Stimulated activated CD8-positive, alpha-beta memory T cell treated with anti-CD3 and anti-CD28 coated beads, Interleukin-2, amount 100 ng/mL, for 1 hour (primary cell): ENCODE measurements at places on chromosomes 6 and 20.

DNA sequence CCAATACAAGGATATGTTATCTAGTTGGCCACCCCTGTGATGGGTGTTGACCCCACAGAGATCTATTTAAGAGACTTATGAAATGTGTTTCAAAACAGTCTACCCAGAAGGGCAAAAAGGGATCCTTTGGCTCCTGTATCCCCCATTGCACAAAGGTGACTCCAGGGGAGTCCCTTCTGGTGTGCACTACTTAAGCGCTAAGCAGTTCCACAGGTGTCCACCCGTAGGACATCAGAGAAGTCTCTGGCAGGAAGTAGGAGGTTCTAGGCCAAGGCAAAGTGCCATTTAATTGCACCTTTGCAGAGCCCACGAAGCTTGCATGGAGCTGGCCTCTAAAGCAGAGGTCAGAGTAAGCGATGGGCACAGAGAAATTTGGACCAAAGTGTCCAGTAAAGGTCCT lies 147.7 kb downstream of the MRPL14 start:
- no peak for DNase-seq

GRCh38 chr6:46090115-46091079 lies 39.4 kb upstream of the ENPP4 start:
- DNase-seq: peak; percentile 19

GRCh38 chr6:21141616-21142303 lies 451.8 kb upstream of the SOX4 start:
- no peak for DNase-seq

- DNase-seq: no peak
Measured at GRCh38 chr6:2197177-2197671, 48.2 kb downstream of the GMDS start.

- peak; percentile 26 for DNase-seq
Measured at GRCh38 chr6:2790588-2791449, 25.6 kb downstream of the WRNIP1 start.

GRCh38 chr6:43884652-43885022 lies 114.6 kb downstream of the VEGFA start:
- no peak for DNase-seq

- no peak for DNase-seq
Measured at GRCh38 chr6:84667252-84668213, 96.9 kb downstream of the TBX18 start.

- DNase-seq: no peak
Measured at GRCh38 chr6:156978948-156979347, 201.8 kb downstream of the ARID1B start.

GRCh38 chr6:150313781-150314180 lies 55.0 kb upstream of the IYD start:
- no peak for DNase-seq

- DNase-seq: no peak
Measured at GRCh38 chr20:56617489-56617888, 11.6 kb upstream of the TFAP2C start.

- no peak for DNase-seq
Measured at GRCh38 chr6:72042088-72042487, 155.7 kb downstream of the RIMS1 start.

DNA sequence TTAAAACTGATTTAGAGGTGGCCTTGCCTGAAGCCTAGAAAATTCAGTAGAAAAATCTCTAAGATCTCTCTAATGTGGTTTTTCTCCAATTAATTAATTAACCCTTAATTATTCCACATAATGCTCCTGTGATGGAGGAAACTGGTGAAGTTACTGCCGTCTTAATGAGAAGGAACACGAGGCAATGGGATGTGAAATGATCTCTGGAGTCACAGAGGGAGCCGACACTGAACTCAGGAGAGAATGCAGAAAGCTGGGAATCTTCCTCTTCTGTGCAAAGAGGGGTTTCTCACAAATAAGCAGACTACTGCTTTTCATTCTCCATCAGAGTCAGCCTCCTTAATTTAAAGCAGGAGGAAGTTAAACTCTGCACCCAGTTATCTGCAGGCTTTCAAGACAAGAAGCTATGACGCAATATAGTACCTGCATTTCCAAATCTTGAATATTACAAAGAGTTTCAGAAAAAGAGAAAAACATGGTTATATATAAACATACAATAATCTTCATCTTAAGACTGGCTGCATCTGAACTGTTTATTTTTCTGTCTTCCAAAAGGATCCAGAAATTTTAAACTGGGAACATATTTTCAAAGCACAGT lies 18.1 kb upstream of the SNRPB2 start:
- DNase-seq: no peak

DNA sequence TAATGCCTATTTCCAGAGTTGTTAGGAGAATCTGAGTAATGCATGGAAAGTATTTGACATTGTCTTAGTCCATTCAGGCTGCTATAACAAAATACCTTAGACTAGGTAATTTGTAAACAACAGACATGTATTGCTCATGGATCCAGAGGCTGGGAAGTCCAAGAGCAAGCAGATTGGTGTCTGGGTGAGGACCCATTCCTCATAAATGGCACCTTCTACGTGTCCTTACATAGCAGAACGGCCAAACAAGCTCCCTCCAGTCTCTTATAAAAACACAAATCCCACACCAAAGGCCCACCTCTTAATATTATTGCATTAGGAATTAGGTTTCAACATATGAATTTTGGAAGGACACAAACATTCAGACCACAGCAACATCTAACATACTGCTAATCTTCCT lies 30.2 kb downstream of the MBOAT1 start:
- no peak for DNase-seq

DNA sequence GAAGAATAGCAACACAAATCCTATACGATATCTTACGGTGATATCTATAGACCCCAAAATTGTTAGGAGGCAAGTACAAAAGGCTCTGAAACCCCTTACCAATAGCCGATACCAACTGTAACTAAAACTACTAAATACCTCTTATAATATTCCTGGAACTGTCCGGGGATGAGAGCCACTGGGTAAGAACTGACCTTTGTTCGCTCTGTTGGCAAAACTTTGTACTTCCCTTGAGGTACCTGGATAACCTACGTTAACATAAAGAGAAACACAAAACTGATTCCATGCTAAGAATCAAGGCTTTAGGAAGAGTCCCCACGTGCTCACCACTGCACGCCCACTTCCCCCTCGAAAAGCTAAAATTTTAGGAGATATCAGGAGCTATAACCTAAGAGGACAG lies 9.7 kb downstream of the PHF10 start:
- no peak for DNase-seq

DNA sequence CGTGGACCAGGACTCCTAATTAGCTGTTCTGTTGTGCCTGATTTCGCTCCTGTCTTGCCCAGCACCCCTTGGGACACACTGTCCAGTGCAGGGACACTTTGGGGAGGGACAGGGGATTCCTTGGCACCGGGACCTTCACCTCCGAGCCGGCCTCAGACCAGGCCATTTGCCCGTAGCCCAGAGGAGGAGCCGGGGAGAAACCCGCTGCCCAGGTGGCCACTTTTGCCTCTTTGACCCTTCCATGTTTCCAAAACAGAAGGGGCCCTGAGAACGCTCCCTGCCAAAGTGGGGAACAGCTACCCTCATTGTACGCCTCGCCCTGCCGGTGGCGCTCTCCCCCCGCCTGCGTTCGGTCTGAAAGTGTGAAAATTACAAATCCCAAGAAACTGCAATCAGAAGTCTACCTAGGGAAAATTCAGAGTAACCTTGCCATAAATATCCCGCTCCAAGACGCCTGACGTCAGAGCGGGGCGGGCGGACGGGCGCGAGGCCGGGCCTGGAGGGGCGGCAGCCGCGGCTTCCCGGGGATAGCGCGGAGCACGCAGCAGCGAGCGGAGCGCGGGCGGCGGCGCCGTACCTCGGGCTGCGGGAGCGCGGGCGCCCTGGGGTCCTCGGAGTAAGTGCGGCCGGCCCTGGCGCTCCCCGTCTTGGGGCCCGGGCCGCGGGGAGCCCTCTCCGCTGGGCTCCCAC lies at the start of gene DAAM2:
Gene DAAM2 (plus strand): TSS at position 527 of the 690 bp plus-strand sequence. CDS start 63,927 bp downstream, outside the sequence.
- DNase-seq: no peak

GRCh38 chr6:34103321-34103720 lies 42.6 kb downstream of the GRM4 start:
- DNase-seq: no peak

- no peak for DNase-seq
Measured at GRCh38 chr20:64200740-64201139, 36.5 kb downstream of the MYT1 start.

DNA sequence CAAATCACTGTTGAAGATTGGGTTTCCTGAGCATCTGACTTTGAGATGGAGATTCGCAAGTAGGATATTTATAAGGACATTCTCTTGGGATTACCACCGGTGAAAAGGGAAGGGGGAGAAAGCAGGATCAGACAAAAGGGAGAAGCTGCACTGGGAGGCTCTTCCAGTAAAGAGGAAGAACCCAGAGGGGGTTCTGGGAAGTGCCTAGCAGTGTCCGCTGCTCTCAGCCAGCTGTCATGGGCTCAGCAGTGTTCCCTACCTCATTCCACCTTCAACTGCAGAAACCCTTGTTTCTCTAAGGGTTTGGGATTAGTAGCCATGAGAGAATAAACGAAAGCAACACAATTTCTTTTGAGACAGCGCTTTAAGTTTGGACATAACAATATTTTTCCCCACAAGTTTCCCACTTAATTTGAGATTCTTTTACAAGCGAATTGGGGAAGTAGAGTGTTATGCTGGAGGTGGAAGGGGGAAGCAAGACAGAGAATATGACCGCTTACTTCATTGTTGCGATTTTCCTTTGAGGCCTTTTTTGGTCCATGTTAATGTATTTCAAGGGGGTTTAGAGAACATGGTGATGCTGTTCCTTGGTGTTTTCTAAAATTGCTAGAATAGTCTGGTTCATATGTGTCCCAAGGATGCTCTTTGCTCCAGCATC lies 154.5 kb upstream of the SCGN start:
- DNase-seq: no peak

DNA sequence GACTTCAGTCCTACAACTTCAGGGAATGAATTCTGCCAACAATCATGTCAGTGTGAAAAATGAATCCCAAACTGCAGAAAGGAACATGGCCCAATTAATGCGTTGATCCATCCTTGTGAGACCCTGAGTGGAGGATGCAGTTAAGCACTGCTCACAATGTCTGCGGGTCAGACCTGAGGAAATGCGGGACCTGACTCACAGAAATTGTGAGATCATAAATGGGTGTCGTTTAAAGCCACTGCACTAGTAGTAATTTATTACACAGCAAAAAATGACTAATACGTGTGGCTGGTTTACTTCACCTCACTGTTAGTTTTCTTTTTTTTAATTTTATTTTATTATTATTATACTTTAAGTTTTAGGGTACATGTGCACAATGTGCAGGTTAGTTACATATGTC lies 505.0 kb downstream of the PRKN start:
- no peak for DNase-seq

DNA sequence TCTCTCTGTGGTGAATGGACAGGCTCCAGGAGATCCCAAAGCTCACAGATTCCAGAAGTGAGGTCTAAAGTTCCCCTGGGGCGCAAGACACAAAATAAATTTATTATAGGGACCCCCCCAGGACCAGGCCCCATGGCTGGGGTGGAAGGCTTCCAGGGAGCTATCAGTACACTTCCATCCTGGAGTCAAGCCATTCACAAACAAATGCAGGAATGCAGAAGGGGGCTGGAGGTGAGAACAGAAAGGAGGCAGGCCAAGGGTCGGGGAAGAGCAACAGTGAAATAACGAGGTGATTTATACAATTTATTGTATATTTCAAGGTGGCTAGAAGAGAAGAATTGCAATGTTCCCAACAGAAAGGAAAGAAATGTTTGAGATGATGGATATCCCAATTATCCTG lies 126.9 kb downstream of the LY86 start:
- no peak for DNase-seq

DNA sequence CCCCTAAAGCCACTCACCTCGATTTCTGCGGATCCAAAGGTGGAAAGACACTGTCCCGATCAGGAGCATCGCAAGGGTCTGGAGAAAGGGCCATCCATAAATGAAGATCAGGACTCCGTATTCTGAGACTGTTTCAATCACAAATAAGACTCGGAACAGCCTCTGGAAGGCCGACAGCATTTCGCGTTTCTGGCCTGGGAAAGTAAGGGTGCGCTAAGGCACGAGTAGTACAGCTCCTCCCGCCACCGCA lies 44.6 kb downstream of the DPPA5 start:
- no peak for DNase-seq

GRCh38 chr20:19317237-19318069 lies 105.0 kb downstream of the SLC24A3 start:
- DNase-seq: no peak

- DNase-seq: no peak
Measured at GRCh38 chr20:18639501-18639979, 51.7 kb downstream of the DTD1 start.

GRCh38 chr6:129370268-129370916 lies 339.6 kb downstream of the ARHGAP18 start:
- no peak for DNase-seq

- DNase-seq: peak; percentile 2
Measured at GRCh38 chr6:39865011-39865888, 69.0 kb downstream of the MOCS1 start.

- DNase-seq: no peak
Measured at GRCh38 chr20:19374216-19374615, 161.8 kb downstream of the SLC24A3 start.

- no peak for DNase-seq
Measured at GRCh38 chr6:87340230-87340629, 4.4 kb upstream of the C6orf163 start.

GRCh38 chr6:160106010-160106409 lies 15.6 kb upstream of the SLC22A1 start:
- no peak for DNase-seq

GRCh38 chr20:61883857-61884393 lies 181.8 kb downstream of the TAF4 start:
- no peak for DNase-seq

- DNase-seq: no peak
Measured at GRCh38 chr6:8513174-8513573, 77.8 kb upstream of the SLC35B3 start.

- no peak for DNase-seq
Measured at GRCh38 chr6:117167520-117168271, 97.7 kb upstream of the VGLL2 start.

DNA sequence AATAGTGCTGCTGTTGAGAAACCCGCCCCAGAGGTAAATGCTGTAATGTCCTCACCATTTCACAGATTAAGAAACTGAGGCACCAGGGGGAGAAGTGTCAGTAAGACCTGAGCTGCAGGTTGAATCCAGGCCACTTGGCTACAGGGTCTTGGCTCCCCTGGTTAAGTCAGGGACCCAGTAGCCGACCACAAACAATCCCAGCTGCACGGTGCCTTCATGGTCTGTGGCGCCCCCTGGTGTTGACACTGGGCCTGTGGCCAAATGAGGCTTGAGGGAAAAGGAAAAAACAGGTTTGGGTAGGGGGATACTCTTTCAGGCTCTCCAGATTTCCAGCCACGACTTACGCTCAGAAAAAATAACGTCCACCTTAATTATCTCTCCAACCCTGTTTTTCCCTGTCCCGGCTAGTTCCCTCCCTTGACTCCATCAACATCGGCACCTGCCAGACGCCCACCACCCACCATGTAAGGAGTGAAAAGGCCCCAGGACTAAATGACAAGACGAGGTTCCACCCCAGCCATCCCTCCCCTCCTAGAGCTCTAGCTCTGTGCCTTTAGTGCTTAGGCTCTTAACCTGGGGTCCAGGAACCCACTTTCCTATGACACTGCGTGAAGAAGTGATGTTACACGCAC lies 47.7 kb upstream of the POLR1H start:
- DNase-seq: no peak
